ENCODE measurements at places on chromosomes 2 and 18. TPM values are rescaled to one million over a fixed set of nuclear protein-coding genes. Genes with fewer than 3 reads are reported as not detected.

NYAP2 gene
- total RNA-seq = not detected

LYG2 gene
- not detected for total RNA-seq

ATAD2B gene
- total RNA-seq = 19.3 TPM

L3MBTL4 gene
- 0.85 TPM for total RNA-seq

TSGA10 gene
- total RNA-seq = 9.9 TPM

SERPINB5 gene
- total RNA-seq = not detected

STK39 gene
- 16.9 TPM for total RNA-seq

SPIRE1 gene
- 16.6 TPM for total RNA-seq

GRCh38 chr2:138035608-138036217 lies 71.4 kb downstream of the HNMT start:
- H3K4me1 ChIP-seq = no peaks in the 10 kb centered on the region
- H3K27ac ChIP-seq = no peak overlapping the region
- DNase-seq = no peak
- no peak overlapping the region for H3K4me3 ChIP-seq

DNA sequence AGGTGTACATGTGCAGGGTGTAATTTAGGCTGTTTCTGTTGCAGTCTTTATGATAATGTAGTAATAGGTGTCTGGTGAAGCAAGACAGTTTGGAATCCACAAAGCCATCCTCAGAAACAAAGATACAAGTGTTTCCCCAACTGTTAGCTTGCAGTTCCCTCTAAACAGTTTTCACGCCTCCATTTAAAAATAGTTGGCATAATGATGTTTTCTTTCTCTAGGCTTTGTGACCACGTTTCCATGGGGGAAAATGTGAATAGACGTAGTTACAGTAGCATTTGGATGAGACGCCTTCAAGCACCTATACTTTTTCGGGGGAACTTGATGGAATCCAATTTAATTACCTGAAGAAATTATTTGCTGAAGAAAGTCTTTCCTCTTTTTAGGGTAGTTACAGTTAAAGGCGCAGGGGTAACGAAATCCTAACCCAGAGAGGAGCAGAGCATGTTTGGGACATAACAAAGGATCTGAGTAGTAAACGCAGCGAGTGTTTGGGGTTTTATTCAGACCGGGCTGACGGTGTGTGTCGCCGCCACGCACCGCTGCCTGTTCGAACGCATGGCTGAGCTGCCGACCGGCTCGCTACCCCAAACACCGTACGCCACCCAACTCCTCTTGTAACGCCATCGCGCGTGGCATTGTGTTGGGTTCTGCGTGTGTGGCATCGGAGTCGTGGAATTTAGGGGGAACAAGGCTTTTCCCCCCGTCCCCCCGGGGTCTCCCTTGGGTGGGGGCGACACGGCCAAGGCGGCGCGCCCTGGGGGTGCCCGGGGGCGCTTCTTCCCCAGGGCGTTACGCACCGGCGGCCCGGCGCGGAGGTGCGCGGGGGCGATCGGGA lies 681 bp upstream of the NRP2 start:
- peaks cover 29% of the 10 kb centered on the region for H3K4me1 ChIP-seq
- no peak overlapping the region for H3K27ac ChIP-seq
- no peaks in the 10 kb centered on the region for H3K36me3 ChIP-seq
- peak overlapping the region; percentile 84 for H3K4me3 ChIP-seq
- H3K27me3 ChIP-seq = peaks cover 53% of the 10 kb centered on the region

DNA sequence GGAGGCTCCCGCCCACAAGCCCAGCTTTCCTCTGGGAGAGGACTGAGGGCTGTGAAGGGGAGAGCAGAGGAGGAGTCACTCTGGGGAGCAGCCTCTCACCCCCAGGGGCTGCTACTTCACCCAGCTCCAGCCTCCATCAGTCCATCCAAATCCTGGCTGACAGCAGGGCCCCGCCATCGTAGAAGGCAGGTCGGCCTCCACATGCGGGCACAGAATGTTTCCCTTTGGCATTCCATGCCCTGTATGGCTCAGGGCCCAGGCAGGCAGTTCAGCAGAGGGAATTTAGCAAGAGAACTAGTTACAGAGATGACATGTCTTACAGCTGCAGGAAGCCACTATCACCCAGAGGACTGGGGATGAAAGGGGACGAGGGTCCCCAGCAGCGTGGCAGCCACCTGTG lies 6.4 kb upstream of the ODC1 start:
- H3K27ac ChIP-seq = no peak overlapping the region
- peaks cover 6% of the 10 kb centered on the region for H3K27me3 ChIP-seq
- H3K4me1 ChIP-seq = peaks cover 4% of the 10 kb centered on the region
- no peak for DNase-seq

DNA sequence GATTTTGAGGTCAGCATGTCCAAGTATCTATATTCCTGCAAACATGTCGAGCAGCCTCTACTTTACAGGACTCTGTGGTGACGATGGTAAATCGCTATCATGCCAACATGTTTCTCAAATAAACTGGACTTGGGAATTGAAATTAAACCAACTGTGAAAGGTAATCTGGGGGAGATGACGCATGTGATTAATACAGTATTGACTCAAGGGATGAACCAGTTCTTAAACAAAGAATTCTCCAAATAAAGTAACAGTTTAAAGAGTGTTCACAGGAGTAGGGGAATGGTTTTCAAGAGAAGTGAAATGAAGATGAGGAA lies 54.3 kb downstream of the THUMPD2 start:
- H3K36me3 ChIP-seq = no peaks in the 10 kb centered on the region
- peaks cover 25% of the 10 kb centered on the region for H3K4me1 ChIP-seq
- H3K27ac ChIP-seq = no peak overlapping the region
- no peaks in the 10 kb centered on the region for H3K27me3 ChIP-seq

GRCh38 chr2:3313781-3314375 lies 63.7 kb downstream of the EIPR1 start:
- no peaks in the 10 kb centered on the region for H3K4me1 ChIP-seq
- no peaks in the 10 kb centered on the region for H3K27me3 ChIP-seq

- no peak overlapping the region for H3K27ac ChIP-seq
- peaks cover 15% of the 10 kb centered on the region for H3K4me1 ChIP-seq
- H3K4me3 ChIP-seq = no peak overlapping the region
- DNase-seq = no peak
- H3K36me3 ChIP-seq = no peaks in the 10 kb centered on the region
Observed at GRCh38 chr2:145190031-145190703, 670.2 kb upstream of the ZEB2 start.

- no peak for DNase-seq
- H3K4me3 ChIP-seq = no peak overlapping the region
- no peaks in the 10 kb centered on the region for H3K36me3 ChIP-seq
- H3K4me1 ChIP-seq = no peaks in the 10 kb centered on the region
- no peak overlapping the region for H3K27ac ChIP-seq
Observed at GRCh38 chr2:19378939-19379338, 20.5 kb upstream of the OSR1 start.

DNA sequence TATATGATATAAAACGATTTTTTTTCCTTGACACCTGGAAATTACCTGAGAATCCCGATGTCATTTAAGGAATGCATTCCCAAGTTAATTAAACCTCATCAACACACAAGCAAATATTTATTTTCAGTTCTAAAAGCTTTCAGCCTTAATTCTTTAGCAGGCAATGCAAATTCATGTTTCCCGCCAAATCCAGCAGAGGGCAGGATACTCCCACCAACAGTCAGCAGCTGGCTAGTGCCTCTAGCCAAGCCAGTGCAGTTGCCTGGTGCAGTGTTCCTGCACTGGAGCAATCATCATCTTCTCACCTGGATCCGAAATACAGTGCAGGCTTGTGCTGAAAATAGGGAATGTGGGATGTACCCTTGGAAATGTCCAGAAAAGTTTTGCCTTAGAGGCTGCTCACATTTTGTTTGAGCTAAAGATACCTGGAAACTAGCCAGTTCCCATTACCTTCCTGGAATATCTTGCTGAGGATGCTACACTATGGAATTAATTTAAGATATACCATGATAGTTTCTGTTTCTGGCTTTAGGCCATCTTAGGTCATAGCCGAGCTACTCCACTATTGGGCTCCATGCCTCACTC lies 48.4 kb upstream of the CYTIP start:
- H3K4me1 ChIP-seq = no peaks in the 10 kb centered on the region
- no peaks in the 10 kb centered on the region for H3K27me3 ChIP-seq
- DNase-seq = peak; percentile 79
- H3K36me3 ChIP-seq = no peaks in the 10 kb centered on the region
- H3K27ac ChIP-seq = no peak overlapping the region
- no peak overlapping the region for H3K4me3 ChIP-seq

DNA sequence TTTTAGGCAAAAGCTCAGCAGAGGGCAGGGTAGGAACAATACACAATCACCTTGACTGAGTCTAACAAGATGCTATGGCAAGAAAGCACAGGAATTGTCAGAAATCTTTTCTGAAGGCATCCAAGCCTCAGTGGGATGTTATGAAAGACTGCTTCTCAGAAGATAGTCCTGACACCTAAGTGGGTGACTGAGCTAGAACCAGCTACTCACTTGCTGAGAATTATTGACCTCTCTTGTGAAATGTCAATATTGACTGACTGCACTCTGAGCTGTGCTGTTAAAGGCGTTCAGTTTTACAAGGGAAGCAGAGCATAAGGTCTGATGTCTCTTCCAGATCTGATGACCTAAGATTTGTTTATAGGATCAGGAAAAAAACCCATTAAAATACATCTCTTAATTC lies 46.1 kb downstream of the TACR1 start:
- H3K4me1 ChIP-seq = peaks cover 13% of the 10 kb centered on the region
- DNase-seq = no peak
- no peaks in the 10 kb centered on the region for H3K27me3 ChIP-seq
- H3K36me3 ChIP-seq = no peaks in the 10 kb centered on the region

- H3K4me3 ChIP-seq = no peak overlapping the region
- H3K36me3 ChIP-seq = no peaks in the 10 kb centered on the region
- H3K27ac ChIP-seq = no peak overlapping the region
- no peaks in the 10 kb centered on the region for H3K4me1 ChIP-seq
- no peak for DNase-seq
- no peaks in the 10 kb centered on the region for H3K27me3 ChIP-seq
Observed at GRCh38 chr2:166464187-166464586, 29.9 kb downstream of the SCN7A start.

DNA sequence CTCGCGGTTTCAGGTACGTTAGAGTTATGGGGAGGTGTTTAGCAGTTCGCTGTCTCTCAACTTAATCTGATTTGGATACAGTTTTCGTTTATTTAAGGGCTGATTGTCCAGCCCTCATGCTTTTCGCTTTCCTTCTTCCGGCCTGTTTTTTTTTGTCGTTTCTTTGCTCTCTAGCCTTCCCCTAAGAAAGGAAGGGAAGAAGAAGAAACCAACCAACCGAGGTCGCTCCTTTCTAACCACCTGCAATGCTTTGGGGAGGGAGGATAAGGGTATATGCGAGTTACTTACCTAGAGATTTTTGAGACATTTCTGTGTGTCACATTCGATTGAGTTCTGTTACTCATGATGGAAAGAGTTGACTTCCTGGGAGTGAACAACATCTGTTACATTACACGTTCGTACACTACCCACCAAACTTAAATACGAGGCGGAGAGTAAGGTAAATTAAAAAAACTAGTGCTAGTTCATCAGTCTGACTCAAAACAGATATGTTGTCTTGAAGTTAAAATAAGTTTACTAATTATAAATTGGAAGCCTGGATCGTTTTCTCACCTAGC lies 918 bp downstream of the EIF5B start:
- DNase-seq = peak; percentile 19
- no peaks in the 10 kb centered on the region for H3K36me3 ChIP-seq
- H3K4me3 ChIP-seq = peak overlapping the region; percentile 80
- H3K27ac ChIP-seq = no peak overlapping the region
- H3K4me1 ChIP-seq = peaks cover 11% of the 10 kb centered on the region
- no peaks in the 10 kb centered on the region for H3K27me3 ChIP-seq

- no peak overlapping the region for H3K27ac ChIP-seq
- peaks cover 55% of the 10 kb centered on the region for H3K4me1 ChIP-seq
- no peaks in the 10 kb centered on the region for H3K36me3 ChIP-seq
- peaks cover 30% of the 10 kb centered on the region for H3K27me3 ChIP-seq
- DNase-seq = no peak
Observed at GRCh38 chr2:110731064-110731463, 1.3 kb upstream of the ACOXL start.

- 0 out of 2 replicates have a peak, but pooled peaks cover 4% of the 10 kb centered on the region for H3K4me1 ChIP-seq
- H3K27ac ChIP-seq = no peak overlapping the region
- no peaks in the 10 kb centered on the region for H3K27me3 ChIP-seq
- H3K36me3 ChIP-seq = no peaks in the 10 kb centered on the region
- no peak for DNase-seq
- no peak overlapping the region for H3K4me3 ChIP-seq
Observed at GRCh38 chr2:150255528-150255927, 231.9 kb downstream of the RND3 start.

DNA sequence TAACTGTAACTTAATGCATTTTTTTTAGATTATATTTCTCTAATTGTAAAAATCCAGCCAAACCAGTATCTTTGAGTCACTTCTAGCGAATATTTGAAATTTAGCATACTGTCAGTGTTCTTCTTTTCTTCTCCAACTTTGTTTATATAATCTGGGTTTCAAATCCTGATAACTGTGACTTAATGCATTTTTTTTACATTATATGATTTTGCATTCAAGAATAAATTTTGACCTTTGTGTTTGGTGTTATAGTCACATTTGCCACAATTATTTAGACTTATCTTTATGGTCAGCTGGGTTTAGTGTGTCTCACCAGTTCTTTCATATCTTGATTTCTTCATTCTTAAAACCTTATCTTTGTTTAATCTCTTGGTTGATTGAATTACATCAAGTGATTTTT lies 345.7 kb downstream of the SLC4A3 start:
- H3K27me3 ChIP-seq = no peaks in the 10 kb centered on the region
- DNase-seq = no peak
- H3K36me3 ChIP-seq = no peaks in the 10 kb centered on the region

- peaks cover 6% of the 10 kb centered on the region for H3K4me1 ChIP-seq
- H3K27me3 ChIP-seq = no peaks in the 10 kb centered on the region
- no peak for DNase-seq
- no peak overlapping the region for H3K27ac ChIP-seq
Observed at GRCh38 chr2:3102922-3103569, 274.6 kb downstream of the EIPR1 start.

GRCh38 chr18:23827681-23828080 lies 138.4 kb downstream of the LAMA3 start:
- H3K27ac ChIP-seq = no peak overlapping the region
- peaks cover 10% of the 10 kb centered on the region for H3K4me1 ChIP-seq
- no peaks in the 10 kb centered on the region for H3K36me3 ChIP-seq
- H3K27me3 ChIP-seq = no peaks in the 10 kb centered on the region
- no peak overlapping the region for H3K4me3 ChIP-seq

DNA sequence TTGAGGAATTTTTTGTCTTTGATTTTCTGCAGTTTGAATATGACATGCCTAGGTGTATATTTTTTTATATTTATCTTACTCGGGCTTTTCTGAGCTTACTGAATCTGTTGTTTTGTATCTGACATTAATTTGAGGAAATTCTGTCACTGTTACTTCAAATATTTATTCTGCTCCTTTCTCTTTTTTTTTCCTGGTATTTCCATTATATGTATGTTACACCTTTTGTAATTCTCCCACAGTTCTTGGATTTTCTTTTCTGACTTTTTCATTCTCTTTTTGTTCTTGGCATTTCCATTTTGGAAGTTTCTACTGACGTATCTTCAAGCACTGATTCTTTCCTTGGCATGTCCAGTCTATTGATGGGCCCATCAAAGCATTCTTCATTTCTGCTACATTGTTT lies 24.1 kb upstream of the SKA1 start:
- H3K27ac ChIP-seq = no peak overlapping the region

All from GM23338 (cell line).